ENCODE measurements at places on chromosomes 1 and 21. TPM values are rescaled to one million over a fixed set of nuclear protein-coding genes. Genes with fewer than 3 reads are reported as not detected.

The FHAD1 gene
- 14.3 TPM for total RNA-seq

The OR10J4 gene
- total RNA-seq, result not detected

DNA sequence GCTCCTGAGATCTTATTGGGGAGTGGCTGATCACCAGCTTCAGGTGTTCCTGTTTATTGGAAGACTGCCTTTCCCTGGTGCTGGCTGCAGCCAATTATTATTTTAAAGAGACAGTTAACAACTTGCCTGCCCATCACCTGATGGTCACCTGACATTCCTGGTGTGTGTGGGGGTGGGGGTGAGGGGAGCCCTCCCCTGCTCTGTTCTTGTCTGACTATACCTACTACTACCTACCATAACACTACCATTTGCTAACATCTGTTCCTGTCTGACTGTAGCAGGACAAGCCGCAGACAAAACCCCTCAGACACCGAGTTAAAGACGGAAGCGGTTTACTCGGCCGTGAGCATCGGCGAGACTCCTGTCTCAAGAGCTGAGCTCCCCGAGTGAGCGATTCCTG is 54.9 kb upstream of the NBPF3 start:
- no peaks in the 10 kb centered on the region for H3K36me3 ChIP-seq
- H3K4me1 ChIP-seq, result peaks cover 13% of the 10 kb centered on the region
- no peak for DNase-seq
- H3K4me3 ChIP-seq, result no peak overlapping the region
- H3K27me3 ChIP-seq, result peaks cover 16% of the 10 kb centered on the region
- no peak overlapping the region for H3K27ac ChIP-seq

DNA sequence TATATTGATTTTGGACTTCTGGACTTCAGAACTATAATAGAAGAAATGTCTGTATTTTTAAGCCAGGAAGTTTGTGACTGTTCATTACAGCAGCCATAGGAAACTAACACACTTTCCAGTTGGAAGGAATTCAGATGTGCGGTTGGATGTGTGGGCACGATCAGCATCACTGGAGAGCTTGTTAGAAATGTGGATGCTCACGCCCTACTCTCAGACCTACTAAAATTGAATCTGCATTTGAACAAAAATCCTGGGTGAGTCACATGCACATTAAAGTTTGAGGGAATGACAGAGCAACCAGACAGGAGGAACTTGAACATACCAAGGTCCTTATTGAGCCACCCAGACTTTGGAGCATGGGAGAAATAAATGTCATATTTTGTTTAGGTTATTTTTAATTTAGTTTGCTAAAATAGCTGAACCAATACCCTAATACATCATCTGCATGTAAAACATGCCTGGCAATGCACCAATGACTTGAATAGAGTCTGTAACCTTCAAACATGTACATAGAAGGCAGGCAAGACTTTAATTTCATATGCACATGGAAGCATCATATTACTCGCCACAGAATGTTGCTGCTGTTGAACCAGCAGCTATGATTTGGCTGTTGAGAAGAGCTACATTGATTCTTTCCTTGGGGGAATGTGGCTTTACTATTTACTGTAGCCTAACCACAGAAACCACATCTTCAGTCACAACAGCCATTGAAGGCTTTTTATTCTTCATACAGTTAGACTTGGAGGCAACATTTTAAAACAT is 346.2 kb downstream of the BARHL2 start:
- no peaks in the 10 kb centered on the region for H3K27me3 ChIP-seq
- H3K27ac ChIP-seq, result no peak overlapping the region
- H3K36me3 ChIP-seq, result no peaks in the 10 kb centered on the region

- no peaks in the 10 kb centered on the region for H3K36me3 ChIP-seq
- no peak overlapping the region for H3K27ac ChIP-seq
- no peak overlapping the region for H3K4me3 ChIP-seq
- no peaks in the 10 kb centered on the region for H3K27me3 ChIP-seq
- no peak for DNase-seq
These were observed 16.2 kb upstream of the PLA2G4A start for GRCh38 chr1:186812570-186812969.

Measured in lower lobe of right lung (tissue), 2 donors.